ENCODE measurements at places on chromosomes 5 and 9. TPM values are rescaled to one million over a fixed set of nuclear protein-coding genes. Genes with fewer than 3 reads are reported as not detected.

GRCh38 chr5:138647261-138647788, 72.1 kb upstream of the HSPA9 start:
- no peaks in the 10 kb centered on the region for H3K27me3 ChIP-seq
- no peak overlapping the region for H3K27ac ChIP-seq
- H3K4me1 ChIP-seq: peaks cover 15% of the 10 kb centered on the region
- H3K4me3 ChIP-seq: no peak overlapping the region
- H3K36me3 ChIP-seq: no peaks in the 10 kb centered on the region

Gene C5orf58
- not detected for total RNA-seq

- no peaks in the 10 kb centered on the region for H3K36me3 ChIP-seq
- H3K4me1 ChIP-seq: no peaks in the 10 kb centered on the region
- DNase-seq: no peak
- H3K27ac ChIP-seq: no peak overlapping the region
These were observed 1171.2 kb downstream of the CDH12 start for GRCh38 chr5:21681911-21682310.

Gene OTULINL
- total RNA-seq: 0.27 TPM

DNA sequence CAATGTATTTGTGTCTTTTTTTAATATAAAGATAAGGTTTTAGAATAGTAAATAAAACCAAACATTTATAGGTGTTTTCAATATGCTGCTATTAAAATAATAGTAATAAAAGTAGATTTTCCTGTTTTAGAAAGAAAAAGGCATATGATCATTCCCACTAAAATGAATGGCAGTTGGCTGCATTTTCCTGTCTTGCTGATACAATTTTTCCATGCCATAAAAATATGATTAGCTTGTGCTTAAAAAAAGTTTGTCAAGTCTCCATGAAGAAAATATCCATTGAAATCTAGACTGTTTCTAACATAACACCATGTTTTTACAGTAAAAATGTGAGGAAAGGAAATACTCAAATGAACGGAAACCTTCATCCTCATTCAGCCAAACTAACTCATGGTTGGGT, 65.0 kb downstream of the FBXL7 start:
- no peaks in the 10 kb centered on the region for H3K4me1 ChIP-seq
- no peaks in the 10 kb centered on the region for H3K27me3 ChIP-seq
- no peak overlapping the region for H3K4me3 ChIP-seq
- no peak overlapping the region for H3K27ac ChIP-seq
- DNase-seq: no peak

- no peak overlapping the region for H3K4me3 ChIP-seq
- H3K27me3 ChIP-seq: no peaks in the 10 kb centered on the region
- H3K4me1 ChIP-seq: no peaks in the 10 kb centered on the region
- no peak overlapping the region for H3K27ac ChIP-seq
- no peaks in the 10 kb centered on the region for H3K36me3 ChIP-seq
- no peak for DNase-seq
These were observed 225.1 kb downstream of the PDZD2 start for GRCh38 chr5:31863991-31864411.

- no peaks in the 10 kb centered on the region for H3K27me3 ChIP-seq
- H3K4me3 ChIP-seq: no peak overlapping the region
- H3K27ac ChIP-seq: no peak overlapping the region
- peaks cover 8% of the 10 kb centered on the region for H3K4me1 ChIP-seq
These were observed 22.8 kb upstream of the SCGB3A2 start for GRCh38 chr5:147855774-147856069.
